ENCODE measurements at places on chromosomes 3 and 15.

- no peak for DNase-seq
Measured at GRCh38 chr15:90307661-90308060, 42.2 kb downstream of the NGRN start.

DNA sequence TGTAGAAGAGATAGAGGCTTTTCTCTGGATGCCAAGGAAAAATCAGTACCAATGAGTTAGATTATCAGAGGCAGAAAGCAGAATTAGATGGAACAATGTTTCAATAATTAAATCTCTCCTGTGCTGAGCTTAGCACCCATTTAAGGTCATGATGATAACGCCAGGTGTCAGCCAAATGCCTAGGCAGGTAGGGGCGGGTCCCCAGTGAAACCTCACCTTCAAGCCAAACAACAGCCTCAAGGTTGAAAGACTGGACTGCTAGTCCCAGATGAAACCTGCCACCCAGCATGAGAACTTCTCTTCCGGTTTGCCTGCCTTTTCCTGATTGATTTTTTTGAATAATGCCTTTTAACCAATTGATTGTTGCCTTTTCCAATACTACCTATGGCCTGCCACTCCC lies 363.0 kb downstream of the PLOD2 start:
- no peak for DNase-seq

- no peak for DNase-seq
Measured at GRCh38 chr3:123464211-123464610, 15.3 kb upstream of the ADCY5 start.

DNA sequence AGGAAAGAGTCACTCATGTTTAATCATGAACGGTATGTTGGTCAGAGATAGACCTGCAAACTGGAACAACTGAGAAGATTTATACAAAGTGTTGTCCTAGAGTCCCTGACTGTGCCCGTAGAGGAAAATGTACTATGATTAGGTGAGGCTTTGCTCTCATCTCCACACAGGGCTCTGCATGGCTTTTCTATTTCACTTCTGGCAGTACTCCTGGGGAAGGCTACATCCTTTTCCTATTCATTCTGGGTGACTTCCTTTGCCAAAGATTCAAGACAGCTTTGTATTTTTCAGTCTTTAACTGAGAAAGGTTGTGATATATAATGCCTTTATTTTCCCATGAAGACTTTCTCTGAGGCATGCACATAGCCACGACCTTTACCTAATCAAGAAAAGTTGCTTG lies 414.7 kb downstream of the ZBTB20 start:
- no peak for DNase-seq

GRCh38 chr3:21390136-21390535 lies 360.9 kb downstream of the ZNF385D start:
- DNase-seq: no peak

DNA sequence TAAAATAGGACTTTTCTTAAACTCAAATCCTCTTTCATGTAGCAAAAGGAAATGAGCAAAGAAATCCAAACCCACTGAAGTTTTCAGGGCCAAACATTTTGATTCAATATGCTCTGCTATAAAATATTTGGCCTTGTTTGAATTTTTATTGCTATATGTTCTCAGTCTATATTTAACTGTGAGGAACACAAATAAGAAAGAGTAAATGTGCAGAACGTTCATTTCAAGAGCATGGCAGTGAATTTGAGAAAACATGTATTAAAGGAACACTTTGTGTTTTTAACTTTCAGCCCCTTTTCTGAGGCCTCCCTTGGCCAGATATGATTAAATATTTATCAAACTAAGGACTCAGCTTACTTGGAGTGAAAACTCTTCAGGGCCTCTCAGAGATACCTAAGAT lies 124.7 kb upstream of the CCNL1 start:
- no peak for DNase-seq

DNA sequence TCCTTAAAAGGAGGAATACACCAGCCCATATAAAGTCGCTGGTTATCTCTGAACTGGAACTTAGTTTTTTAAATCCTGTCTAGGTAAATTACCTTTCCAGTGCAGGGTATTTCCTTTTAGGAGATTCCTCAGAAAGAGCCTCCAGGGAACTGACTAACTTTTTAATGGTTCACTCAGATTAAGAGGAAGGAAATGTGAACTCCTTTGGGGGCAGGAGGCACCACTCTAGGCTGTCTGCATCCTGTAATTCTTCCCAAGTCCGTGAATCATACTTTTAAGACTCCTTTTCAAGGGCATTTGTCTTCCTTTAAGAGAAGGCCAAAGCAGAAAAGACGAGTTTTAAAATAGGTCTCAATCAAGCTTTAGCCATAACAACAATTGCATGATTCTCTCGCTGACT lies 871.2 kb upstream of the NR2F2 start:
- no peak for DNase-seq

DNA sequence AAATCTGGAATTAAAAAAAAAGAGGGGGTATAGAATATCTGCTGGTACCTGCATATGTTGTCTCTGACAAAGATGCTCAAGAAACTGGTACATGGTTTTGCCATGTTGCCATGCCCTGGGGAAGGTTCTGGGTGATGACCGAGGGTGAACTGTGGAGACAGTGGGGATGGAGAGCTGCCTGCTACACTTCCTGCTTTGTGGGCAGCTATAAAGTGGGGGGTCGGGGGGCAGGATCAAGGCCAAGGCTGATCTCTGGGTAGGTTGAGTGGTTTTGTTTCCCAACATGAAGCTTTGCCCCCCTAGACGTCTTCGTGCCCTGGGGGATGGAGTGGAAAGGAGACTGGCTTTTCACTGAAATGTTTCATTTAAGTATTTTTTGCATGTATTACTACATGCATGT lies 74.6 kb downstream of the IQSEC1 start:
- DNase-seq: no peak

Data from CD4-positive, alpha-beta T cell treated with Interleukin-6 for 4 hours (primary cell).